ENCODE measurements at places on chromosomes 7 and 10. TPM values are rescaled to one million over a fixed set of nuclear protein-coding genes. Genes with fewer than 3 reads are reported as not detected.

The GDF2 gene
- not detected for total RNA-seq

The ANKRD7 gene
- 0.09 TPM for total RNA-seq

The FKBP9 gene
- total RNA-seq, result 84.9 TPM

The AGAP5 gene
- total RNA-seq, result 2.2 TPM

The NEBL gene
- 11.9 TPM for total RNA-seq

The PON1 gene
- total RNA-seq, result 1.3 TPM

The C10orf143 gene
- total RNA-seq, result 0.39 TPM

The ATRNL1 gene
- 0.23 TPM for total RNA-seq

The NEUROD6 gene
- not detected for total RNA-seq

The SEMA4G gene
- 8.4 TPM for total RNA-seq

All from A549 treated with Hydrocortisone at 1 μM for 4 hours (cell line).